ENCODE measurements at places on chromosomes 5 and 9.

GRCh38 chr9:96031916-96032534 is 156.5 kb downstream of the ERCC6L2 start:
- DNase-seq = no peak

DNA sequence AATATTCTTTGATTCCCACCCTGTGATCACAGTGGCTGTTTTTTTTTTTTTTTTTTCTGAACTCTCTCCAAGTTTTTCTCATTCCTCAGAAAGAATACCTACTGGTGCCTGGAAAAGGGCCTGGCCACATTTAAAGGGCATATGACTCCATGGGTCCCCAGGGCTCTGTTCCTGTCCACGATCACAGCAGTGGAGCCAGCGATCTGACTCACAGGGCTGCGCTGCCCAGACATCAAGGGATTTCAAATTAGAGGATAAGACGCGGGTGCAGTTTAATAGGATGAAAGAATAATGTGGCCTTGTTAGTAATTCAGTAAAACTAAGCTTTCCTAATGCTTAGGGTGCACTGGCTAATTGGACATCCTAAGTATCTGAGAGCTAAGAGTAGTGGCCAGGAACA is 175.1 kb upstream of the MSX2 start:
- no peak for DNase-seq

DNA sequence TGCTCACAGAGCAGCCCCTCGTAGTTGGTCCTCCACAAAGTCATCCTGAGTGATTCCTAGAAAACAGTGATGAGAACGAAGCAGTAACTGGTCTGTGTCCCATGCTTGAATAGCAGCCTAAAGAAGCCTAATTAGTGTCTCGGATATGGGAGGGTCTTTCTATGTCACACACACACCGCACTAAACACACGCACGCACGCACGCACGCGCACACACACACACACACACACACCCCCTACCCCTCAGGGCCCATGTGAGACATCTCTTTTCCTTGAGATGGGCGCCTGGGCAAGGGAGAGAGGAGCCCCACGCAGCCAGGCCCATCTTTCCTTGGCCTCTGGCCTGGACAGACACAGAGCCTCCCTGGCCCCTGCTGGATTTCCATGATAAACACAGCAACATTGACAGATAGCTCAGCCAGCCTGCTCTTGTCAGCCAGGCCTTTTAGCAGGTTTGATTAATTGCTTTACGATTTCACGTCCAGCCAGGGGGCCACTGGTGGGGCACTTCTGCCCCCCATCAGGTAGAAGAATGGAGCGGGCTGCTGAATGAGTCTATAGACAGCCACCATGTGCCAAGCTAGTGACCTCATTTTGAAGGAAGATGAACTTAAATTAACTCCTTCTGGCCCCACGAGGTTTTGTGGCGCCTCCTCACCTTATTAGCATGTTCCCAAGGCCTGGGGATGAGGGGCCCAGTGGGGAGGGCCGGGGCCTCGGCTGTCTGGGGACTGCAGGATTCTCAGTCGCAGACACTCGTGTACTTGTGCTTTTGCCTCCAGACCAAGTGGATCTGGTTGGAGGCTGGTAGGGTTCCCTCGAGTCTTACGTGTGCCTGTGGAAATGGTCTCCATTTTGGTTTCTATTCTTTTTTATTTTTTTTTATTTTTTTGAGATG is 36.2 kb upstream of the PRDM12 start:
- no peak for DNase-seq

- no peak for DNase-seq
Observed at GRCh38 chr9:11558043-11558442, 945.2 kb upstream of the PTPRD start.

DNA sequence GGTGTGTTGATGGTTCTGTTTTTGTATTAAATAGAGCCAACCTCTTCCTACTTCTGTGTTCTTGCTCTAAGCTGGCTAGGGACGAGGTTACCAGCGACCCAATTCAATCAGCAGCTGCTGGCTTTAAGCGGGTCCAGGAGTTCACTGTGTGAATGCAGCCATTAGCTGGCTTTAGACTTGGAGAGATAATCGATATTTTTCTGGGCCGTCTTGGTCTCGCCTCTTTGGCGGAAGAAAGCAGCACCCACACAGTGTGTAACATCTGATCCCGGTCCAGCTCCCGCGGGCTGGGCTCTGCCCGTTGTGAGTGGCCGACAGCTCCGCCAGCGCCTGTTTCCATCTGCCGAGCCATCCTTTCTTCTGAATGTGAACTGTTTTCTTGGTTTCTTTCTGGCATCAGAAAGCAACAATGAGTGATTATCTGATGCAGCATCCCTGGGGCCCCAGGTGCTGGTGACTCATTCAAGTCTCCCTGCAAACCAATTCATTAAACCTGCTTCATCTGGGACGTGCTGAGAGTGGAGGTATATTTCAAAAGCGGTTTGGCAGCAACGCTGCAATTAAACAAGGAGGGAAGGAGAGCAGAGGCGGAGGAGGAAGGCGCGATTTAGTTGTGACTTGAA is 90.8 kb upstream of the IRX4 start:
- no peak for DNase-seq

- DNase-seq = no peak
Observed at GRCh38 chr5:76805821-76806505, 12.9 kb upstream of the F2RL1 start.

DNA sequence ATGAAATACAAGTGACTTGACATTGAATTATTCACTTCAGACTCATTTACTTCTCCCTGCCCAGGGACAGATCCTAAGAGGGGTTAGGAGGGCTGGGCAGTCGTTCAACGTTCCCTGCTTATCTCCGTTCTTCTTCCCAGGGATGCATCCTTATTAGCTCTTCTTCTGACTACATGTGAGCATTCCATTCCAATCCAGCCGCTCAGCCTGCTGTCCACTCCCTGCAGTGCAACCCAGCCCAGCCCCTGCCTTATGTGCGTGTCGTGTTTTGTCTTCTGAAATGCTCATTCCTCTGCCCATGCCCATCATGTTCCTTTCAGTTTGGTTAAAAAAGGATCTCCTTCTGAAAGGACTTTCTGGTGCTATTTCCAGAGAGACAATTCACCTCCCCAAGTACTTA is 64.7 kb upstream of the PALM2AKAP2 start:
- DNase-seq = no peak

All from left forelimb (tissue), 1 donor.